ENCODE measurements at places on chromosomes 13 and 19.

GRCh38 chr13:59445812-59446211 is 717.9 kb downstream of the DIAPH3 start:
- DNase-seq = no peak

- no peak for DNase-seq
Measured at GRCh38 chr19:4690361-4690760, 20.2 kb upstream of the MYDGF start.

GRCh38 chr13:103283451-103283820 is 217.2 kb upstream of the SLC10A2 start:
- no peak for DNase-seq

GRCh38 chr19:7265963-7266362 is 28.3 kb downstream of the INSR start:
- DNase-seq = no peak

DNA sequence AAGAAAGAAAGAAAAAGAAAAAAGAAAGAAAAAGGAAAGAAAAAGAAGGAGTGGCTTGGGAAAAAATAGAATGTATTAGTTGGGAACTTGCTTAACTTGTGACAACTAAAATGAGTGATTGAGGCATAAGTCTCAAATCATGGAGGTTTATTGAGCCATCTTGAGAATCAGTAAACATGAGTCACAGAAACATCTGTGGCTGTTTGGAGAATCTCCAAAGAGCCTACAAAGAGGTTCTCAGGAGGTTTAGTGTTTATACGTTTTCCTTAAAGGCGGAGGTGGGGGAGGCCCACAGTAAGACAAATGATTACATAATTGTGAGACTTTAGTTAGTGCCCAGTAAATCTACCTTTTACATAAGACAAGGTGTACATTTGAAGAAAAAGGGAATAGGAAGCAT is 38.6 kb downstream of the WDR87 start:
- no peak for DNase-seq

- no peak for DNase-seq
Measured at GRCh38 chr13:91360246-91360751, 12.8 kb downstream of the MIR17HG start.

GRCh38 chr19:13633109-13633508 is 126.8 kb upstream of the CACNA1A start:
- DNase-seq = no peak

GRCh38 chr19:38033658-38034491 is 126.9 kb downstream of the SIPA1L3 start:
- DNase-seq = no peak

GRCh38 chr13:88103824-88104223 is 432.7 kb downstream of the SLITRK5 start:
- DNase-seq = no peak

GRCh38 chr19:47658431-47659348 is 49.8 kb downstream of the BICRA start:
- DNase-seq = no peak

- DNase-seq = no peak
Measured at GRCh38 chr19:41225238-41226052, 6.4 kb downstream of the AXL start.

DNA sequence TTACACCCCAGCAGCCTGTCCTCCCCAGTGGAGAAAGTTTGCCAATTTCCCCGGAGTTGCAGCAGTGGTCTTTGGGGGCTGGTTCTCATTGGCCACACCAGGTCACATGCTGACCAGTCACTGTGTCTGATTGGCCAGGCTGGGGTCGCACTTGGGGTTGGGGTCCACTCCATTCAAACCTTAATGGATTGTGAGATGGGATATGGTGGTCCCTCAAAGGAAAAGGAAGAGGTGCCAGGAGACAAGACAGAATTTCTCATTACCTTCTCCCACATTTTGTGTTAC is 3.4 kb downstream of the PPM1N start:
- DNase-seq = no peak

- no peak for DNase-seq
Measured at GRCh38 chr19:12938779-12939601, 581 bp downstream of the CALR start.

DNA sequence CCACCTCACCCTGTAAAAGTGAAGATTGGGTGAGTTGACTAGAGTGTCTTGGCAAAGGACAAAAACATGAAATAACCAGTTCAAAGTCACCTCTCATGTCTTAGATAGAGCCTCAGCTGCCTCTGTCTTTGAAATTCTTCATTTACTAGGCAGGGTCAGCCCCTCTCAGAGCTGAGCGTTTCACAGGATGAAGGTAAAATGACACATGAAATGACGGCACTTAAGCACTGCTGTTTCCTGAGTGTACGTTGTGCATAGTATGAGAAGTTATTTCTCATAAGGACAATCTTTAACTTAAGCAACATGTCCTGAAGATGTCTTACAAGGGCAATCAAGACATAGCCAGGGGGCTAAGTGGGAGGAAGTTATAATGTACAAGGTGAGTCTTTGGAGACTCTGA is 32.3 kb upstream of the SLC10A2 start:
- DNase-seq = no peak

DNA sequence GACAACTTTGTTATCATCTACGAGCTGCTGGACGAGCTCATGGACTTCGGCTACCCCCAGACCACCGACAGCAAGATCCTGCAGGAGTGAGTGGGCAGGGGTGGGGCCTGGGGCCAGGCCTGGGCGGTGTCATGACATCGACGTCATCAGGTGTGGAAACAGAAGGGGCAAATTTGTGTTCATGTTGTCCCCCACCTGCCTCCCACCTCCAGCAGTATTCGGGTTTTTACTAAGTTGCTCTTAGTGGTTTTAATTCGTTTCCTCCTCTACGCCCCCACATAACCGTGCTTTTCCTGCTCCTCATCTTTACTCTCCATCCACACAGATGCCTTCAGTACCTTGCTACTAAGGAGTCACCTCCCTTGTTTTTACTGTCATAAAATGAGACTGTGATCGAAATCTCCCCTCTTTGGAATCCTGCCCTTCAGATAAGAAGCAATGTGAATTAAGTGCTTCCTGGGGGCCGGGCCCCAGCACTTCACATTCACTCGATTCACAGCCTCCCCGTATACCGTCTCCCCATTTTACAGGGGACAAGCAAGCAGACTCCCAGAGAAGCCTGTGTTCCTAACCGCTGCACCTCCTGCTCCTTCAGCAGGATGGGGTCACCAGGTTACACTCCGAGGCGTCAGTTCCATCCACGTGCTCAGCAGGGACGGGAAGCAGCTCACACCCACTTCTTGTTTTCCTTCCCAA is 10.5 kb downstream of the AP1M1 start:
- no peak for DNase-seq

- DNase-seq = no peak
Measured at GRCh38 chr13:45055902-45056648, 64.2 kb upstream of the GTF2F2 start.

DNA sequence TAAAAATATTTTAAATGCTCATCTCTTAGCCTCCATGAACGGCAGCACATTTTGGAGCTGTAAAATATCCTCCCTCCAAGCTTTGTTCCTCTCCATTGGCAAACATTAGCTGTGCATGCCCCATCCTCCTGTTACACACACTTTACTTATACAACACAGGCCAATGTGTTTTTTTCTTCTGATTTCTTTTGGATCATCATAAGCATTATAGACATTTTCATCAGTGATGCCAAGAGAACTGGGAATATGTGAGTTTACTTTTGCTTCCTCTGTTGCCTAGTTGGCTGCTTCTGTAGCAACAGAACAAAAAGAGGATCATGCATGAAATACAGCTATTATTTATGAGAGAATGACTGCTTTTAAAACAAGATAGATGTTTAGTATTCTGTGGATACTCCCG is 142.6 kb downstream of the PCDH9 start:
- DNase-seq = no peak

DNA sequence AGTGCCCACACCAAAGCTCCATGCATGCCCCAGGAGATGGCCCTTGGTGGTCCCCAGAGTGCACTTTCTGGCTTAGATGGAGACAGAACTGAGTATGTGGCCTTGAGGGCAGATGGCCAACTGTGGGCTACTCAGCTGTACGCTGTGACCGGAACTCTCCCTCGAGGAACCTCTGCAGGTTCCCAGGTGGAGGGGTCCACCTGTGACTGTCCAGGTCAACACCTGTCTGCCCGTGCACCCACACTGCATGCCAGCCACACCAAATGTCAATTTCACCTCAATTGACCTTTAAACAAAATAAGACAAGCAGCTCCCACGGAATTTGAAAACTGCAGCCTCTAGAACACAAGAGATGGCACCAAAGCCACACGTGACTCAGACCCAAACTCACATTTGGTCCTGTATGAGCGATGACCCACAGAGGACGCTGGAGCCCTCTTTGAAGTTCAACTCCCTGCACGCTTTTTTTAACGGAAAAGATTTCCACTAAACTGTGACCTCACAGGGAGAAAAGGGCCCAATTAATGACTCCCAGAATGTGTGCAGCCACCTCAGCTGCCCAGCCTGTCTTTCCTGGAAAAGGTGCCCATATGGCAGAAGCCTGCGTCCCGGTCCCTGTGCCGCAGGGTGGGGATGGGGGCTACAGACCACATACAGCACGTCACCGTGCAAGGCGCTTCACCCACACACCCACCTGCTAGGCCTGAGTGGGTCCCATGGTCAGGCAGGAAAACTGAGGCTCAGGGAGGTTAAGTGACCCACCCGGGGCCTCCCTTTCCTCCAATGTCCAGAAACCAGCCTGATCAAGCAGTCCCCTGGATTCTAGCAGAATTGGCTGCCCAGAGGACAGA is 47.7 kb downstream of the KLF2 start:
- no peak for DNase-seq

GRCh38 chr19:51320280-51320657 is 8.8 kb downstream of the IGLON5 start:
- DNase-seq = no peak

DNA sequence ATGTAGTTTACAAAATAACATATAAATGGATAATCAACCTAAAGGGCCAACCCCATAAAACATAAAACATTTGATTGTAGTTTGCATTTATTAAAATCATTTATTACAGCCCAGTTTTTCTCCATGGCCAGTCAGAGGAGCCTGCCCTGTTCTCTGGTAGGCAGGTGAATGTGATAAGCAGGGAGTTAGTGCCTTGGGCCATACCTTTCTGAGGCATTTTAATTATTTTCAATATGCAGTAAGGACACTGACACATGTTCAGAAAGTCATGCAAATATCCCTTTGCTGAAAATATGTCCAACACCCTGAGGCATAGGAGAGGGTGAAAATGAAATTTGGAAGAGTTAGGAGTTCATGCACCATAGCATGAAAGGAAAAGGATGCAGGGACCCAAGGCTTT is 242.6 kb upstream of the EDNRB start:
- no peak for DNase-seq

DNA sequence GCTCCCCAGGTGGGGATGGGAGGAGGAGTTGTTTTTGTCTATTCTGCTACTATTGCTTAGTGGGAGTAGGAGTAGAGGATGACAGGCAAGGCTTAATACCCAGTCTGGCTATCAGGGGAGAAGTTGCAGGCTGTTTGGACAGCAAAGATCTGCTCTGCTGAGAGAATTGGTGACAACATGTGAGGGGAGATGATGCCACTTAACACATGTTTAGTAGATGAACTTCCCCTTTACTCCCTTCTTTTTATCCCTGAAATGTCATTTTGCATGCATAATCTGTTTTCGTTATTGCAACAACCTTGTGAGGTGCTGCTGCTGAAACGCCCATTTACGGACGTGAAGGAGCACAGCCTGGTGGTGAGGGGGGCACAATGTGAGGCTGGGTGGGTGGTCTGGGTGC is 3.0 kb upstream of the CYP4F12 start:
- no peak for DNase-seq

DNA sequence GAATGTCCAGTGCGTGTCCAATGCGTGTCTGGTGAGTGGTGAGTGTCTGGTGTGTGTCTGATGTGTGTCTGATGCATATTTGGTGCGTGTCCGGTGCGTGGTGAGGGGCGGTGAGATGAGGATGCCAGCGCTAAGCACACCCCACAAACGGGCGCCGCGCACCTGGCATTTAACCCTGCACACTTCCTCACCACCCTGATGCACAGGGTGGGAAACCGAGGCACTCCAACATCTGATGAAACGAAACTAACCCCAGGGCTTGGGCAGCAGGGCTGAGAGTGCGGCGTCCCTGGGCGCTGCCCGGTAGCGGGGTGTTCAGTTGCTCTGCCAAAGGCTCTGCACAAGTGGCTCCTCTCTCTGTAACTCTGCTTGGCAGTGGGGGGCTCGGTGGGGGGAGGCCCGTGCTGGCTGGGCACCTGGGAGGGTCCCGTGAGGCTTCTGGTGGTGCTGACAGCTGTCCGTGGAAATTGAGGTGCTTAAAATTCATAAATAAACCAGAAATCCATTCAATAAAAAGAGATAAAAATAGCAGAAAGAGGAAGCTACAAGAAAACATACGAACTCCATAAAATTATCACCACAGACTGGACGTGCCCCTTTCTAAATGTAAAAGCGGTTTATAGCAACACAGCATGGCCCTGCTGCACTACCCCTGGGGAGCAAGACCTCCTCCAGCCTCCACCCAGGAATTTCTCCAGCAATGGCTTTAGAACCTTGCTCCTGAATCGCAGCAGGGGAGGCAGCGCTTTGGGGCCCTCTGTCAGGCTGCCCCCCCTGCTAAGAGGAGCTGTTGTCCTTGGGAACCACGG is 76.0 kb downstream of the RASA3 start:
- DNase-seq = no peak
